ENCODE measurements at places on chromosomes 16 and 17. TPM values are rescaled to one million over a fixed set of nuclear protein-coding genes. Genes with fewer than 3 reads are reported as not detected.
A peak's percentile ranks its signal among the peaks of the same experiment; 100 is the strongest.

- no peak overlapping the region for H3K27ac ChIP-seq
- no peaks in the 10 kb centered on the region for H3K27me3 ChIP-seq
These were observed 3.1 kb upstream of the TEX19 start for GRCh38 chr17:82355770-82356427.

GRCh38 chr16:54286366-54287130 is at the start of gene IRX3:
Gene IRX3 (minus strand): TSS chr16:54286787. CDS start chr16:54286050, 737 bp downstream.
- H3K27ac ChIP-seq = peak within 1 kb of the TSS; percentile 87
- 0 out of 2 replicates have a peak, but pooled peaks cover 6% of the 10 kb centered on the region for H3K4me1 ChIP-seq
- peak within 1 kb of the TSS; percentile 96 for H3K4me3 ChIP-seq
- peak; percentile 97 for DNase-seq
- no peaks in the 10 kb centered on the region for H3K36me3 ChIP-seq
- no peaks in the 10 kb centered on the region for H3K27me3 ChIP-seq

The RNF135 gene
- 21.2 TPM for total RNA-seq

GRCh38 chr17:38509772-38510420 is 81.6 kb downstream of the ARHGAP23 start:
- no peak for DNase-seq
- H3K4me3 ChIP-seq = no peak overlapping the region

GRCh38 chr16:23557779-23558702 is 514 bp downstream of the UBFD1 start:
- H3K4me3 ChIP-seq = peak overlapping the region; percentile 96
- H3K36me3 ChIP-seq = peaks cover 36% of the 10 kb centered on the region
- DNase-seq = peak; percentile 80
- peaks cover 15% of the 10 kb centered on the region for H3K4me1 ChIP-seq
- no peaks in the 10 kb centered on the region for H3K27me3 ChIP-seq

DNA sequence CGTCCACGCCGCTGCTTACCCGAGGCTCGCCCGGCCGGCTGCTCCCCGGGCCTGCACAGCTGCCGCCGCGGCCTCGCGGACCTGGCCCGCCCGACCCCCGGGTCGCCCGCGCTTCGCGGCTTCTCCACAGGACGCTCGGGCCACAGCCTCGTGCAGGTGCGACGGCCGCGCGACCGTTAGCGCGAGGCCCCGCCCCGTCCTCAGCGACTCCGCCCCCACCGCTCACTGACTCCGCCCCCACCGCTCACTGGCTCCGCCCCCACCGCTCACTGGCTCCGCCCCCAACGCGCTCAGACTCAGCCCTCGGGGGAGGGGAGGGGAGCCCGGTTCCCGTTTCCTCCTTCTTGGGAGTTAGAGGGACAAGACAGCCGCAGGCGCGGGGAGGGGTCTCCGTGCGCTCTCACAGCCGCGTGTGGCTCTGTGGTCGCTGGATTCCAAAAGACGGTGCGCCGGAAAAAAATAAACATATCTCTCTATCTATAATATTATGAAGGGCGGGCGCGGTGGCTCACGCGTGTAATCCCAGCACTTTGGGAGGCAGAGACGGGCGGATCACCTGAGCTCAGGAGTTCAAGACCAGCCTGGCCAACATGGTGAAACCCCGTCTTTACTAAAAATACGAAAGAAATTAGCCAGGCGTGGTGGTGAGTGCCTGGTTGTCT is at the start of gene MEIOB:
Gene MEIOB (minus strand): TSS at position 191 of the 662 bp plus-strand sequence. CDS start 3,989 bp downstream, outside the sequence.
- H3K4me3 ChIP-seq = peak within 1 kb of the TSS; percentile 59
- H3K27me3 ChIP-seq = peaks cover 16% of the 10 kb centered on the region

The TP53TG3F gene
- not detected for total RNA-seq

DNA sequence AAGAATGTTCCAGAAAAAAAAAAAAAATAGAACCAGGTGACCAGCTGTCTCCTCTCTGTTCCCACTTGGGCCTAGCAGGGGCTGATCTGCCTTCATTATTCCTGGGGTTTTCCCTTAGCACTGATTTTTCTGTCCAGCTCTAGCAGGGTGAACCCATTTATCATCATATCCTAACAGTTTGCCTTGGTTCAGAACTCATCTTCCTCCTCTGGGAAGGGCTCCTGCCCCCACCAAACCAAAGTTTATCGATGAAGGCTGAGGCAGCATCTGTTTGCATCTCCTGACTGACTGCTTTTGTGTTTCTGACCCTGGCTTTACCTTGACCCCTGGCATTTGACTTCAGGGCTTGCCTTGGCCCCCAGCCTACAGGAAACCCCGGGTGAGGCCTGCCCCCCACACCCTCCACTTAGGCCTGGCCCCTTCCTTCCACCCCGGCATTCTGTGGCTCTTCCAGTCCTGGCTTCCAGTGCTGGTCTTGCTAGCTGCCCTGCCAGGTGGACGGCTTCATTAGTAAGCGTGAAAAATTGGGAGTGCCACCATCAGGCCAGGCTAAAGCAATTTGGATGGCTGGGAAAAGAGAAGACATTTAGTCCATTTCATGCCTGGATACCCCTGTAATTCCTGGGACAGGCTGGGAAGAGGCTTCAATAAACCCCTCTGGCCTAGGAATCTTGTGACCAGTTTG is 164.9 kb downstream of the CCDC182 start:
- DNase-seq = no peak
- no peak overlapping the region for H3K27ac ChIP-seq
- H3K27me3 ChIP-seq = no peaks in the 10 kb centered on the region
- no peak overlapping the region for H3K4me3 ChIP-seq
- H3K36me3 ChIP-seq = no peaks in the 10 kb centered on the region

- H3K27me3 ChIP-seq = no peaks in the 10 kb centered on the region
- H3K4me3 ChIP-seq = no peak overlapping the region
- no peak for DNase-seq
- H3K4me1 ChIP-seq = no peaks in the 10 kb centered on the region
- no peak overlapping the region for H3K27ac ChIP-seq
These were observed 21.0 kb upstream of the ABCC12 start for GRCh38 chr16:48176635-48177408.

DNA sequence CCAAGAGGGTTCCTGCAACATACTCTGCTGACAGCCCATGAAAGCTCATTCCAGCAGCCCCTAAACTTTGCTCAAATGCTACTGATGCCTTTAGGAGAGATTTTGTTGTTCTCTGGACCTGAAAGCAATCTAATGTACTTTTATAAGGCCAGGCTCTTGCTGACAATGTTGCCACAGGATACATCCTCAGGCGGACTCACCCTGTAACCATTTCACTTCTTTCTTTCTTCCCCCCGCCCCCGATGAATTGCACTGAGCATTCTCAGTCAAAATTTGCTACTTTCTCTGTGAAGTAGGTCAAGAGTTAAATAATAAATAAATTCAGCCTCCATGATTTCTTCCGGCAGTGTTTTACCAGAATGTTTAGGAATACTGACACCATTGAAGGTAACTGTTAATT is 1.5 kb downstream of the GAS7 start:
- no peak overlapping the region for H3K27ac ChIP-seq
- H3K4me1 ChIP-seq = peaks cover 8% of the 10 kb centered on the region
- H3K4me3 ChIP-seq = peak overlapping the region; percentile 79
- H3K27me3 ChIP-seq = no peaks in the 10 kb centered on the region
- DNase-seq = peak; percentile 55

GRCh38 chr17:79937391-79938335 is 98.0 kb downstream of the TBC1D16 start:
- no peaks in the 10 kb centered on the region for H3K36me3 ChIP-seq
- H3K27me3 ChIP-seq = no peaks in the 10 kb centered on the region
- H3K27ac ChIP-seq = no peak overlapping the region
- DNase-seq = peak; percentile 40
- peaks cover 4% of the 10 kb centered on the region for H3K4me1 ChIP-seq

- no peak overlapping the region for H3K27ac ChIP-seq
- DNase-seq = no peak
- no peaks in the 10 kb centered on the region for H3K36me3 ChIP-seq
- H3K4me1 ChIP-seq = no peaks in the 10 kb centered on the region
- no peaks in the 10 kb centered on the region for H3K27me3 ChIP-seq
These were observed 233.0 kb upstream of the MAF start for GRCh38 chr16:79833559-79833958.

The OTOP2 gene
- not detected for total RNA-seq

The NXN gene
- 51.7 TPM for total RNA-seq

GRCh38 chr17:62625184-62625869 is 2.1 kb upstream of the MRC2 start:
- no peak overlapping the region for H3K4me3 ChIP-seq
- DNase-seq = no peak
- H3K36me3 ChIP-seq = no peaks in the 10 kb centered on the region
- no peaks in the 10 kb centered on the region for H3K27me3 ChIP-seq
- peaks cover 11% of the 10 kb centered on the region for H3K4me1 ChIP-seq
- no peak overlapping the region for H3K27ac ChIP-seq

The SLC22A31 gene
- not detected for total RNA-seq
